Effector memory CD4-positive, alpha-beta T cell (primary cell): ENCODE measurements at places on chromosomes 5 and 9.
A peak's percentile ranks its signal among the peaks of the same experiment; 100 is the strongest.

- no peak for DNase-seq
Measured at GRCh38 chr9:81132318-81132717, 557.0 kb downstream of the TLE1 start.

DNA sequence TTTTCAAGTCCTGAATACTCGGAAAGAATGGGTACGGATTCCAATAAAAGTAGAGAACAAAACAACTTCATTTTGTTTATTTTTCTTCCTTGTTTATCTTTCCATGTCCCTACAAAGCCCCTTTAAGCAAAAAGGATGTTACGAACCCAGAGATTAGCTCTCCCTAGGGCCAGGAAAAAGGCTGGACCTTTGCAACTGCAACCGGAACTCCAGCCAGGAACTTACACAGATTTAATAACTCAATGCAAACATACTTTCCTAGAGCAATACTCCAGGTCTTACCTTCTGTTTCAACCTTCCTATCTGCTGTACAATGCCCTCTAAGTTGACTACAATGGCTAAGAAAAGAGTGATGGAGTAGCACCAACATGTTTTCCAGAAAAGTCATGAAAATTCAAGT, 7.0 kb downstream of the DENND1A start:
- no peak for DNase-seq

DNA sequence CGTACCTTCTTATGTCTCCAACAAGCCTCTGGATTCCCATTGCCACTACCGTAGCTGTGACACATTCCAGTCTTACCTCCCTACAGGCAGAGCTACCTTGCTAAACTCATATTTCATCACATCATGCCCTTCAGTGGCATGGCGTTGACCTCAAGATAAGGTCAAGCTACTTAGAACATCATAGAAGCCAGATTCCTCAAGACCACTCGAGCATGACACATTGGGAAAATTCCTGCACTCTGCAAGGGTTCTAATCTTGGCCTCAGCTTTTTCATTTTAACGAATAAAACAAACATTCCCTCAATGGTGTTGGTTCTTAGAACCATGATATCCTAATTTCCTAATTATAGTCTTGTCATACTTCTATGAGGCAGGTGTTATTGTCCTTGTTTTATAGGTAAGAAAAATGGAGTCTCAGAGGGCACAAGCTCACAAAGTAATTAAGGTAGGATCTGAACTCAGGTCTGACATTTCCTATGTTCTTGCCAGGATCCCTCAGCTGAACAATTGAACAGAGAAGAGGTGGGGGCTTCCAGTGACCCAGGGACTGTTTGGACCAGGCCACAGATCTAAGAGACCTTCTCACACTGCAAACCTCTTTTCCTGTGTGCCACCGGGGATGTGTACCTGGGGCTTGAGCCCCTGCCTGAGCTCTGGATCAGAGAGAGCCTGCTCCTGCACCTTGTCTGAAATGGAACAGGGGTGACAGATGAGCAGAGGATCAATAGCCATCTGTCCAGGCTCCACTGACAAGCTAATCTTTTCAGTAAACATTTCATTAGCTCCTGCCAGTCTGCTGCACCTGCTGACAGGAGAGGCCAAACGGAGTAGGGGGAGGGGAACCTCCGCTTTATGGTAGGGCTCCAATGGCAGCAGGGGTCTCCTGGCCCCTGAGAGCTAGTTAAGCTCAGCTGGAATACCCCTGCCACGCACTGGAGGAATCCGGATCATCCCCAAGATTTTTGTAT, 49.3 kb downstream of the ALG2 start:
- DNase-seq: no peak

DNA sequence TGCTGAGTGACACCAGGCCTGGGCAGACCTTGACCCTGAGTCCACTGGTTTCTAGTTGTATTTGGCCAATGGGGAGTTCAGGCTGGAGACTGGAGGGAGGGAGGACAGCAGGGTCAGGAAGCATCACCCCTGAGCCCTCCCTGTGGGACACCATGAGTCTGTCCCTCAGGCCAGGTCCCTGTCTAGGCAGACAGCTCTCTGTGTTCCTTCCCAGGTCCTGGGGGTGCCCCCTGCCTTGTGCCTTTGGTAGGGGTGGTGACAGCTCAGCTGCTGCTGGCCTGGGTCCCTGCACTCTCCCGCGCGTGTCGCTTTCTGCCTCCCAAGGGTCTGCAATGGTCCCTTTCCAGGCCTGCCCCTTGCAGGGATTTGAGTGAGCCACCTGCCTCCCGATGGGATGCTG, 125.5 kb downstream of the OLFM1 start:
- no peak for DNase-seq

- no peak for DNase-seq
Measured at GRCh38 chr5:40976836-40977235, 67.5 kb downstream of the C7 start.

DNA sequence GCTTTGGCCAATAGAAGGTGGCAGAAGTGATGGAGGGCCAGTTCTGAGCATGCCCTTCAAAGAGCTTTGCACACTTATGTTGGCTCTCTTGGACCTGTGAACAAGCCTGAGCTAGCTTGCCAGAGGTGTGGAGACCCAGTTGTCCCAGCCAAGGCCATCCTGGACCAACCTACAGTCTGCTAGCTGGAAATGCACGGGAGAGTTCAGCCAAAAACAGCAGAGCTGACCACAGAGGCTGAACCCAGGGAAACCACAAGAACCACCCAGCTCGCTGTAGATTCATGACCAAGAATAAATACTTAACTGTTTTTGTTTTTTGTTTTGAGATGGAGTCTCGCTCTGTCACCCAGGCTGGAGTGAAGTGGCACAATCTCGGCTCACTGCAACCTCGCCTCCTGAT, 65.4 kb upstream of the HAND1 start:
- no peak for DNase-seq

DNA sequence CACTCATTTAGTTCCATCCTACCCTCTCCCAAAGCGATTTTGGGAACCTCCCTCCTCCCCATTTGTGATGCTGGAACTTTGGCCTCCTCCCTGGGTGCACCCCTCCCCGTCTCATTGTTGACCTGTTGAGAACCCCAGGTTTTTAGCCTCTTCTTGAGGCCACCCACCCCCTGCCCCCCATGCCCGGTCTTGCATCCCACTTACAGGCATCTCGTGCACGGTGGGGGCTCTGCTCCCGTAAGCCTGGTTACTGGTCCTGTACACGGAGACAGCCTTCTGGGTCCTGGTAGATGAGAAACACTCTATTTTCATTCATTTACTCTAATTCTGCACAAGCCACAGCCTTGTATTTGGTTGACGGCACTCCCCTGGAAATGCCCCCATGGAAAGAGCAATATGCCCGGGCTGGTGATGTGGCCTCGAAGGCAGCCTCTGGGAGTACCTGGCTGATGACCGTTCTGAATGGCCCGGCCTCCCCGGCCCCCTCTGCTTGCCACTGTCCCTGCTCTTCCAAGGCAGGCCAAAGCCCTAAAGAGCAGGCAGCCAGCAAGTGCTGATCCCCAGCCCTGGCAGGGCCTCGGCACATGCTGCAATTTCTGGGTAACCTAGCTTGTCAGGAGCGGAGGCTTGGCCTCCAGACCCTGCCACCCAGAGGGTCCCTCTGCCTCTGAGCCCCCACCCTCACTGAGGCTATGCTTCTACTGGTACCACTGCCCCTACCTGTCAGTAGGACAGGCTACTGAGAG, 1.9 kb upstream of the MRPS2 start:
- DNase-seq: no peak

DNA sequence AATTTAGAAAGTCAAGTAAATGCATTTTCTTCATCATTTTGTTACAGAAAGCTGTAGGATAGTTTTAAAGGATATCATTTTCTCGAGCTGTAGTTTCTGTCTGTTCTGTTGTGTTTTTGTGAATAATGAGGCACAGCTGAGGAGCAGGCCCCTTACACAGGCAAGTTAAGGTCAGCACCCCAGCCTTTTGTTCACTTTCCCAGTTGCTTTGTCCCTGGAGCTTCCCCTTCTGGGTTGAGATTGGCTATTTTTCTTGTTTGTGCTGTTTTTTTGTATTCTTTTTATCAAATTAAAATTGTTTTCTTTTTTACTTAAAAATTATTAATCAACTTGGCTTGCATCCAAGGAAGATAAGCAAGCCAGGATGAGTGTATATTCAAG, 213.8 kb upstream of the ACTBL2 start:
- DNase-seq: no peak

DNA sequence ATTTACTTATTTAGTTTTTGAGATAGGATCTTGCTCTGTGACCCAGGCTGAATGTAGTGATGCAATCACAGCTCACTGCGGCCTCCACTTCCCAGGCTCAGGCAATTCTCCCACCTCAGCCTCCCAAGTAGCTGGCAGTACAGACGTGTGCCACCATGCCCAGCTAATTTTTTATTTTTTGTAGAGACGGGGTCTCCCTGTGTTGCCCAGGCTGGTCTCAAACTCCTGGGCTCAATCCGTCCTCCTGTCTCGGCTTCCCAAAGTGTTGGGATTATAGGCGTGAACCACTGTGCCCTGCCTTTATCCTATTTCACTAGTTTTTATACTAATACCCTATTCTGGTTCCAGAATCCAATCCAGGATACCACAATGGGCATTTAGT, 6.8 kb downstream of the RPS14 start:
- no peak for DNase-seq

GRCh38 chr9:120895951-120896350, 19.0 kb upstream of the PHF19 start:
- DNase-seq: no peak

DNA sequence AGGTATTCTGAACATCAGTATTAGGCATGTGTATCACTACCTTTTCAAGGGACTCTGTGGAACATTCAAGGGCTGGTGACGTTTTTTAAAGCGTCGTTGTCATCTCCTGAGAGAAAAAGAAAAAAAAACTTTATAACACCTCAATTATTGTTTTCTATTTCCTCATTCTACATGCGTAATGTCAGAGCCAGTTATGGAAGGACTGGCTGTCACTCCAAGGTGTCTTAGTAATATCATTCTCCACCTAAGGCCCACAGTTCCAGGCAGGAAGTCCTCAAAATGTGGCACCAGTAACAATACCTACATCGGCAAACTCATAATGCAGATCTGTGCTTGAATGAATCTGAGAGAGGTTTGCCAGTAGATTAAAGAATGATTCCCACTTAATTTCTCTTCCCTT, 210.2 kb downstream of the SAXO1 start:
- DNase-seq: no peak

DNA sequence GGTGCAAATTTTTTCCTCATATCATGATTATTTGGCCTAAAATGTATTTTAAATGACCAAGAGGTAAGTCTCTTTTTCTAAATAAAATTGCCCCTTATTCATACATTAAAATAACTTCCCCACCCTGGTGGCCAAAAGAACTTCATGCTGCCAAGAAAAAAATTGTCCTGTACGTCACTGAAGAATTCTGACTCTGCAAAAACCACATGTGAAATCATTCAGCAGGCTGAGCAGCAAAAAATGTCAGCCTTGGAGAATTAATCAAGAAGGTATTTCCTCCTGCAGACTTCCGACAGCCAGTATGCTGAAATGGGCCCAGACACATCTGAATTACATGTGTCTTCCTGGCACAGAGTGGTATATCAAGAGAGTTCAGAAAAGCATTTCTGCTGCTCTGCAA, 94.6 kb upstream of the HMHB1 start:
- DNase-seq: no peak

DNA sequence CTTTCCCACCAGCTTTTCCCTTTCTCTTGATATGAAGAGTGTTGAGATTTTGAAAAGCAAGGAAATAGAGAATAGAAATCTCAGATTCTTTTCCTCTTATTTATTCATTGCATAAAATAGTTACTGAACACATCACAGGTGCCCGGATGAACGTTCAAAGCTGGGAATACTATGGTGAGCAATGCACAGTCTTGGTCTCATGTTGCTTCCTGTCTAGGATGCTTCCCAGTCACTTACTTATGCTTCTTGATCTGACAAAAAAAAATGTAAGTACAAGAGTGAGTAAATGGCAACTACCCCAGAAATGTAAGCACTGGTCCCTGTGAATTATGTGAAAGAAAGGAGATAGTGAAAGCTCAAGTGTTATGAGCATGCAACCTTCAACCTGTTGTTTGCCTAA, 153.5 kb upstream of the S1PR3 start:
- DNase-seq: no peak

DNA sequence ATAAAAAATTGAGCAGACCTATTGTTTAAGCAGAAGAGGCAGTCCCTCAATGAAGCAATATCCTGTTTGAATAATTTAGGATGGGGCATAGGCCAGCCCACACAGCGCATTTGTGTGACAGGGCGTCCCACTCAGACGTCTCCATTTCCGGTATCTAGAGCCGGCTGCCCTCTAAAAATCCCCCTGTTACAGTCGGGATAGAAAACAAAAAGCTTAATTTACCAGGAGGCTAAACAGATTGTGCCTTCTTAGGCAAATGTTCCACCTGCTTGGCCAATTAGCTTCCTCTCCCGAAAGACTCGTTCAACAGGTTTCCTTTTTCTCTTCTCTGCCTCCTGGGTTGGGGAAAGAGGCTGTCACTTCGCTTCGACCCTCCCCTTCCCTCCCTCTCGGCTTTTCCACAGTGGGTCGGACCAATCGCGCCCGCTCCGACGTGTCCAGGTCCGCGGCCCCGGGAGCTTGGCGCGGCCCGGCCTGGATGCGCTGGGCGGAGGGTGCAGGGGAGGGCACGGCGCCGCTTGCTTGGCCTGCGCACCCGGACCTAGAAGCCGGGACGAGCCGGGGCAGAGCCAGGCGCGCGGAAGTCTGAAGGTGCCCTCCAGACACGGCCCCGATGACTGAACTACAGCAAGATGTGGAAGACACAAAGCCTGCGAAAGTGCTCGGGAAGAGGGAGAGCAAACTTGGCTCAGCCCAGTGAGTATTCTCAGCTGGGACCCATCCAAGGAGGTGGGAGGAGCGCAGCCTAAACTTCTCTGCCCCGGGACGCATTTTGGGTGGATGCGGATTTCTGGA, at the start of gene GRAMD2B:
TSS of gene GRAMD2B (plus strand) at position 416 of the 795 bp plus-strand sequence. CDS start at position 614, 198 bp downstream.
- peak; percentile 59 for DNase-seq

DNA sequence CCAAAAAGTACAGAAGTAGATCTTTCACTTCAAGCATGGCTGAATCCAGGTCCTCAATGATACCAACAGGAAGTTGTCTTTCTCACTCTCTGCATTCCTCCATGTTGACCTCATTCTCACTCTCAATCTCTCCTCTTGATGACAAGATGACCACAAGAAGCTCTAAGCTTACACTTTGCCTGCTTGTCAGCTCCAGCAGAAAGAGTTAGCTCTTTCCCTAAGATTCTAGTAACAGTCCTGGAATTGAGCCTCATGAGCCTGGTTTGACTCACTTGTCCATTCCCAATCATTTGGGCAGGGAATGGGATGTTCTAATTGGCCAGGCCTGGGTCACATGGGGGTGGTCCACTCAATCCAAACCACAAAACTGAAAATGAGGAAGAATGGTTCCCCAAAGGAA, 3.3 kb upstream of the CLTA start:
- no peak for DNase-seq
